ENCODE measurements at places on chromosomes 3 and 15.

DNA sequence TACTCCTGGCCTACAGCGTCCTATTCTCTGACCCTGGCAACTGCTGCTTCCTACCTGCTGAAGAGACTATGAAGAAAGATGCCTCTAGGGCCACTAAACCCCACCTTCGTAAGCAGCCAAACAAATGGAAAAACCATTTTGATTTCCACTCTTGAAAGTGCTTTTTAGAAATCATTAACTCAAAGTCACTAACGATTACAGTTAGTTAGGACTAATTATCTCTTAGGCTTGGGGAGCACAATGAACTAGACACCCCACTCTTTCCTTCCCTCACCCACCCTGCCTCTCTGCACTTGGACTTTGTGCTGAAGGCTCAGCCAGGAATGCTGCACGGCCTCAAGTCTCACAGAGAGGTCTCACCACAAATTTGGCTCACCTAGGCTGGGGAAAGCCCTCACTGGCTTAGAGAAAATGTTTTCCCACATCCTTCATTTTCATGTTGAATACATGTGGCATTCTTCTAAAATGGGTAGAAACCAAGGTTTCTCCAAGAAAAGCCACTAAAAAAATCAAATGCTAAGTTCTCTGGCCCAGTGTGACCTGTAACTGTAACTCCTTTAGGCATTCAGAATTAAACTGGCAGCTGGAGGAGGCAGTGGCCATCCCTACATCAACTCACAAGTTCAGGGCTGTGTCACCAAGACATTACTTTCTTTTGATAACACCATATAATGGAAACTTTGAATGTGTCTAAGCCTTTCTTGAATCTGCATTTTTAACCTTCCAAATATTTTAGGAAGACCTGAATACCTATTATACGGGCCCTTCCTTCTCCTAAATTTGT, 47.1 kb downstream of the NPTN start:
- no peak for DNase-seq

- DNase-seq: no peak
These were observed 7.2 kb downstream of the TMOD2 start for GRCh38 chr15:51758645-51759044.

DNA sequence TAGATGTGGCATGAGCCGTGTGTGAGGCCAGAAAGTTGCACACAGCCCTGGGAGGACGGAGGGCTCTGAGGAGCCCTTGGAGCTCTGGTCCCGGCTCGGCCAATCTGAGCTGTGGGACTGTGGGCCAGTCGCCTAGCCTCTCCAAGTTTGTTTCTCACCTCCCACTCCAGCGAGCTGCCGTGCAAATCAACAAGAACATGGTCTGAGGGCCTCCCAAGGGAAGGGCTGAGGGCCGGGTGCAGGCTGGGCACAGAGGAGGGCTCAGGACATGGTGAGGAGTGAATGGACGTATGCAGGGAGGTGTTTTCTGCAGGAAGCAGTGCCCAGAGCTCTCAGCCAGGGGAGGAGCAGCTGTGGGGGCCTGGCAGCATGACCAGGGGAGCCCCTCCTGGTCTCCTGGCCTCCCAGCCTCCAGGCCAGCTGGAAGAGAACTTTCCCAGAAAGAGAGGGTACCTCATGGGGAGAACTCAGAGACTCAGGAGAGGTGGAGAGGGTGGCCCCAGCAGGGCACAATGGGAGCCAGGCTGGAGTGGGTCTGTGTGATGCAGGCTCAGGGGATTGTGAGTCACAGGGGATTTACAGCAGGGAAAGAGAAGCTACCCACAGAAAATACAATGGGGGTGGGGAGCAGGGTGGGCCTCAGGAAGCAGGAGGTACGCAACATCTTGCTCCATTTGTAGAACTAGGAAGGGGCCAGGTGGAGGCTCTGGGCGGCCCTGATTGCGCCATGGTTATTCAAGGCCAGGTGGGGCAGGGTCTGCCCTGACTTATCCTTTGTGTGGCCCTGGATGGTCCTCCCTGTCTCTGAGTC, 24.8 kb downstream of the PSTPIP1 start:
- no peak for DNase-seq

DNA sequence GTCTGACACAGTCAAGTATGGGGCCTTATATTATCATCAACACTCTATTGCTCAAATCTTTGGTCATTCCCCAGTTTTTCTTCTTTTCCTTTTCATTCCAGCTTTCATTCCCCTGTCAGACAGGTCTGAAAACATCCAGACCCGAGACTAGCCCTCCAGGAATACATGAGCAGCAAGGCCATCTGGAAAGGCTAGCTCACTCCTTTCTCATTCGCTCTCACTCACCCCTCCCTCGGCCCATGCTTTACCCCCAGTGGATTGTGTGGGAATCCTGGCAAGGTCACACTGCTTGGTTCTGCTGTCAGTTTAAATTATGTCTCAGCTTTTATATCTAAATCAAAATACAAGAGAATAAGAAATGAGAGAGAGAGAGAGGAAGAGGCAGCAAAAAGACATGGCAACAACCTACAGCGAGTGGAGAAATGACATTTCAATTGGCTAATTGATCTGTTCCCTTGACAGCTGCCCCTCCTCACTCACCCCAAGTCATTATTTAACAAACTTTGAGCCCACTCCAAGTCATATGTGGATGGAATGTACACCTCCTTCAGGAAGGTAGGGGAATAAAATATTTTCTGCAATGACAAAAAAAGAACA, 962.2 kb downstream of the TUSC7 start:
- DNase-seq: no peak

Data from right renal pelvis (tissue), 4 donors.